Left hindlimb (tissue), 1 donor: ENCODE measurements at places on chromosomes 5 and 9.

- DNase-seq: no peak
These were observed 32.7 kb upstream of the ADAMTSL1 start for GRCh38 chr9:18441261-18441660.

DNA sequence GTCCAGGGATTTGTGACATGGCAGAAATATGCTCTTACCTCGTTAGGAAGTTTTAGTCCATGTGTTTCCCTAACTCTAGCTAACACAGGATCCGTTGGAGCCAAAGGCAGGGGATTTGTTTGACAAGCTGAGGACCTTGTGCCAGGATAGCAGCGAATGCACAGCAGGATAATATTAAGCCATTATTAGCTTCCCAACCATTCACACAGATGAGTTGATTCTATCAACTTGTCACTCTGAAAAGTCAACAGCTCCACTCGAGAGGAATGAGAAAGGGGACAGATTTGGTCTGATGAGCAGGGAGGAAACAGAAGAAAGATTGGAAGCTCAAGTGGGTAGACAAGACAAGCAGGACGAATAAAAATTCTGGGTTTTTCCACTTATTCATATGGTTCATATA is 106.2 kb downstream of the FSTL4 start:
- no peak for DNase-seq

- no peak for DNase-seq
These were observed 8.1 kb downstream of the SETD9 start for GRCh38 chr5:56917534-56917933.

GRCh38 chr5:147403651-147404640 is 105.9 kb downstream of the DPYSL3 start:
- no peak for DNase-seq

GRCh38 chr5:11455505-11455904 is 448.7 kb downstream of the CTNND2 start:
- no peak for DNase-seq

DNA sequence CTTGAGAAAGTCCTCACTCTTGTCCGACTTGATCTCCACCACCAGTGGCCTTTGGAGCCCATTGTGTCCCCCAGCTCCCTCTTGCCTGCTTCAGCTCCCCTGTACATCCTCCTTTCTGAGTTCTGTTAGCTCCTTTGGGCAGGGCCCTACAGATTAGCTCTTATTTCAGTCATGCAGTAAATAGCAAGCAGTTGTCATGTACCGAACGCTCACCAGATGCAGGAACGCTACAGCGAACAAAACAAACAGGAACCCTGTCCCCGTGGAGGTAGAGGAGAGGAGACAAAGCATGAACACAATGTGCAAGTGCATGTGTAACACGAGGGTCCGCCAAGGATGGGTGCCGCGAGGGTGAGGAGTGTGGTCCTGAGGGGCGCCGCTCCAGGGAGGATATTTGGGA is 111.3 kb downstream of the PDZD2 start:
- no peak for DNase-seq
